Stimulated activated CD4-positive, alpha-beta T cell treated with anti-CD3 and anti-CD28 coated beads, Interleukin-2, amount 100 ng/mL, for 24 hours (primary cell): ENCODE measurements at places on chromosomes 11 and 22.

DNA sequence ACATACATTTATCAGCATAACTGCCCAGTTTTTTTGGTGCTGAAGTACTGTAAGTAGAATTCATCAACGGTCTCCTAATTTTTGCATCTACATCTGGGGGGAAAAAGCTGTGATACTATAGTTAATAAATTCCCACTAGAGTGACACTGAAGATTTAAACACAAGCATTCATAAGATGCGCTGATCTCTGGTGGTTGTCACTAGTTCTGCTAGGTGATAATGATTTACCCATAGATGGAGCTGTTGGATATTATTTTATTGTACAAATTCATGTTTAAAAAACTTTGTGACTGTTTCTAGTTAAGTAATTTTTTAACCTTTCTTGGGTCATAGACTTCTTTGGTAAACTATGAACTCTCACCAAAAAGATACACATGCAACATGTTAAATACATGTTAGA is 106.6 kb downstream of the EMSY start:
- no peak for DNase-seq

DNA sequence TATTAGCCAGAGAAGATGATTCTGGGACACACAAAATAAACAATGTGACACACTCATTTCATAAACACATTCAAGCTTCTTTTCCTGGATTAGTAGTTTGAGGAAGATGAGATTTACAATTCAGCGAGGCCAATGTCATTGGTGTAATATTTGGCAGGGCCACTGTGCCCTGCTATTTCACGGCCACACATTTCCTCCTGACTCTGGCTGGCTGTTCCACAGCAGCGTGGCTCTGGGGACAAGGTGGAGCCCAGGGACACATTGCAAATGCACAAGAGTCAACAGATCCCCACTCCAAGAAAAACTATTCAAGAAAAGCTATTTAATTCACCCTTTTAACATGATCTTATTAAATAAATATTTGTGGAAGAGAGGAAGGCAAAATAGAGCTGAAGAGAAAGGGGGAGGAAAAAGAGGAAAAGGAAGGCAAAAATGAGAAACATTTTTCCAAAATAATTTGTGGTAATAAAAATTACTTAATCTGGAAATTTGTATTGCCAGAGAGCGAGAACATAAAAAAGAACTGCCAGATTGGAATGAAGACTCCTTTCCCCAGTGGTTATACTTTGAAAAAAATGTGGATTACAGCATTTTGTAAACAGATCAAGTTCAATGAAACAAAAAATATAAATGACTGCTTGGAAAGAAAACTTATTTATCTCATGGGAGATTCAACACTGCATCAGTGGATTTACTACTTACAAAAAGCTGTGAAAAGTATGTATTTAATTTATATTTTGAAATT is 27.1 kb downstream of the NXPE2 start:
- no peak for DNase-seq

- DNase-seq: no peak
These were observed 55.2 kb downstream of the KDM2A start for GRCh38 chr11:67174311-67174710.

DNA sequence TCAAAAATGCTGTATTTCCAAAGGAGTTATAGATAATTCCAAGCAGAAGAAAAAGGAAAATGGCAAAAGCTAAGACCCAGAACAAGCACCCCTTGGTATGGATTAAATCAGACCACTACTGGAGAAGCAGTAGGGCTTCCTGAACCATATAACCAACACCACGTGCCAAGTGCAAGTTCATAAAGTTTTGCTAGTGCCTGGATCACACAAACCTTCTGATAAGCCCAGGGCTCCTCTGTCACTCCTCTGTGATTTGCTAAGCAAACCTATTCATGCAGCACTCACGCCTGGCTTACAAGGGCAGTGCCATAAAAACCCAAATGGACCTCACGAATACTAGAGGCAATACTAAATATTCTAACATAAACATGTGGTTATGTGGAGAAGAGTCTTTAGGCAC is 13.3 kb downstream of the LARGE1 start:
- no peak for DNase-seq

- no peak for DNase-seq
These were observed 17.6 kb upstream of the LMO1 start for GRCh38 chr11:8281266-8281665.

GRCh38 chr11:29006668-29007067 is 898.5 kb downstream of the METTL15 start:
- no peak for DNase-seq

DNA sequence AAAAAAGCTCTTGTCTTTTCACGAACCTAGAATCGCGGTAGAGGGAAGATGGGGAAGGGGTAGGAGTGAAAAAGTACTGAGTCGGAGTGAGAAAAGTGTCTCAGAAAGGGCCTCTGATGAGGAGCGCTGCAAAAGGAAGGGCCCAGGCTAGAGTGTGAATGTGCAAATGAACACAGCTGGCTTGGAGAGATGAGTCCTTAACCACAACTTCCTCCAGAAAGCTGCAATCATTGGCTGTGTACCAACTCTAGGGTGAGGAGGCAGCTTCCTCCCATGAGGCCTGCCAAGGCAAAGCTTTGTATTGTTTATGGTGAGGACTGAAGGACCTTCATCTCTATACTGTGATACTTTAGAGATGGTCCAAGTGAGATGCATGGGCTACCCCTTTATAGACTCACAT is 566.9 kb upstream of the ANO5 start:
- DNase-seq: no peak

GRCh38 chr11:126578021-126578420 is 222.5 kb downstream of the ST3GAL4 start:
- no peak for DNase-seq

- DNase-seq: no peak
These were observed 942.8 kb upstream of the TENM4 start for GRCh38 chr11:80383655-80384054.

GRCh38 chr11:62141111-62142042 is 17.6 kb downstream of the INCENP start:
- DNase-seq: no peak

DNA sequence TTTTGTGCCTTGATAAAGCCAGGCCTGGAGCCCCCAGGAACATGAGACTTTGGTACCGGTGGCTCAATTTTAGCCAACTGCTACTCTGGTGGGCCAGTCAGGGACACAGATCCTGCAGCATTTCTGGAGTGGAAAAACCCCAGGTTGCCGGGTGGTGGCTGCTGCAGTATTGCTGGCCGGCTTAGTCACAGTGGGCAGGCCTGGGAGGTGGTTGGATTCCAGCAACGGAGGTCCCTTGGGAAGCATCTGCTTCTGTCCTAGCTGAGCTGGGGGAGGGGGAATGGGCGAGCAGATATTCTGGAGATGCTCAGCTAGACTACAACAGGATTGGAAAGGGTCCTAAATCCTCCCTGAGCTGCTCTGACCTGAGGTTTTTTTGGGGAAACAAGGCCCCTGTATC is 31.6 kb upstream of the ACCSL start:
- no peak for DNase-seq

- no peak for DNase-seq
These were observed 3.1 kb upstream of the PANX3 start for GRCh38 chr11:124608147-124608546.
